ENCODE measurements at places on chromosomes 6 and 20.

DNA sequence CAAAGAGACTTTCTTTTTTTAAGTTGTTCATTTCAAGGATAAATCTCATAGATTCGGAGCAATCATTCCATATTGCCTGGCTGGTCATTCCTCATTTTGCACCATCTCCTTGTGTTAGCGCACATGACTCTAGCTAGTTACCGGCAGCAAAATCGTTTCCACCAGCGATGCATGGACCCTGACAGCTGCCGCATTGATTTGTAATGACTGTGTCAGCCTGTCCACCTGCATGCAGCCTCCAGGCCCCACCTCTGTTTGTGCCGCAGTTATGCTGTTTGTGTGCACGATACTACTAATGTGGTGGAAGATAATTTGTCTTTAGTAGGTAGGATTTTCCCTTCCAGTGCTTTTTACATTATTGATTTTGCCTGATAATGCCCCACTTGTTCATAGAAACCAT is 164.0 kb downstream of the TBC1D7 start:
- no peak for DNase-seq

DNA sequence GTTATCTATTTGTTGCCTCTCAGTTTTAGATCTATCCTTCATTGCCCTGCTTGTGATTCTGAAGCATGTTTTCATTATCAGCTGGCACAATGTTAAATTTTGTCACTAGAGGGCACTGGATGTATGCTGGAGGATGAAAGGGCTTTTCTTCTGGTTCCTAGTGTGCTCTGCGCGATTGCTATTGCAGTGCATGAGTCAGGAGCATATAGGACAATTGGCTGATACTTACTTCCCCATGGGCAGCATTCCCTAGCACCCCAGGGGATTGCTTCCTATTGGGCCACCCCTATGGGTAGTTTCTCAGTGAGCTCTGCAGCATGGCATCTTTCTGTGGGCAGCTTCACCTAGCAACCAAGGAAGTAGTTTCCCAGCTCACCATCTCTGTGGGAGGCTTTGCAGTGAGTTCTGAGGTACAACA is 280.3 kb upstream of the SYNCRIP start:
- DNase-seq, result peak; percentile 53

- DNase-seq, result no peak
These were observed 40.0 kb downstream of the EFCAB8 start for GRCh38 chr20:32898729-32899128.

GRCh38 chr6:78430521-78430920 is 436.8 kb upstream of the IRAK1BP1 start:
- no peak for DNase-seq

GRCh38 chr20:60294632-60295031 is 336.4 kb downstream of the CDH26 start:
- no peak for DNase-seq

DNA sequence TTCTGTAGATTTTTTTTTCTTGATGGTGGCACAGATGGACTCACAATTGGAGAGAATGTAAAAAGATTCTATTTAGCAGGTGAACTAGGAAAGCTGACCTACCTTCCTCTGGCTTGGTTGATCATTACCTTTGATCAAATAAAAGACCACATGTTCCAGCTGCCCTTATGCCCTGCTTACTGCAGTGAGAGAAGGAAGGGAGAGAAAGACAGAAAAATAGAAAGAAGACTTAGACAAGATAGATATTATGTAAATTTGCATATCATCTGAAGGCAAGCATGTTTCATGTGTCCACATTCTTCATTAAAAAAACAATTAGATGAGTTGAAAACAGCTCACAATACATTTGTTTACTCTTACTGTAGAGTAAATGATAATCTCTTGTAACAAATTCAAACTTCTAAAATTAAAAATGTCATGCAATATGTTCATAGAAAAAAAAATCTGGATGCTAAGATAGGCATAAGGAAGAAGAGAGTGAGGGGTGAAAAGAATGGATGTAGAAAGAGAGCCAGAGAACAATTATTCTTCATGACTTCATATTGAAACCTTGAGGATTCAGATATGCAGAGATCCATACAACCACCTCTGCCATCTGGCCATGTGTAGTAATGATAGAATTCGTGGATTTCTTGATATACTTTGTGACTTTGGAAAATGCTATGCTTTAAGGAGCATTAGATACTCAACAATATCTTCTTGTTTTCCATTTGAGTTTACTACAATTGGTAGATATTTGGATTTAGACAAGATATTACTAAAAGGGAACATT is 71.7 kb downstream of the RFX6 start:
- DNase-seq, result no peak

DNA sequence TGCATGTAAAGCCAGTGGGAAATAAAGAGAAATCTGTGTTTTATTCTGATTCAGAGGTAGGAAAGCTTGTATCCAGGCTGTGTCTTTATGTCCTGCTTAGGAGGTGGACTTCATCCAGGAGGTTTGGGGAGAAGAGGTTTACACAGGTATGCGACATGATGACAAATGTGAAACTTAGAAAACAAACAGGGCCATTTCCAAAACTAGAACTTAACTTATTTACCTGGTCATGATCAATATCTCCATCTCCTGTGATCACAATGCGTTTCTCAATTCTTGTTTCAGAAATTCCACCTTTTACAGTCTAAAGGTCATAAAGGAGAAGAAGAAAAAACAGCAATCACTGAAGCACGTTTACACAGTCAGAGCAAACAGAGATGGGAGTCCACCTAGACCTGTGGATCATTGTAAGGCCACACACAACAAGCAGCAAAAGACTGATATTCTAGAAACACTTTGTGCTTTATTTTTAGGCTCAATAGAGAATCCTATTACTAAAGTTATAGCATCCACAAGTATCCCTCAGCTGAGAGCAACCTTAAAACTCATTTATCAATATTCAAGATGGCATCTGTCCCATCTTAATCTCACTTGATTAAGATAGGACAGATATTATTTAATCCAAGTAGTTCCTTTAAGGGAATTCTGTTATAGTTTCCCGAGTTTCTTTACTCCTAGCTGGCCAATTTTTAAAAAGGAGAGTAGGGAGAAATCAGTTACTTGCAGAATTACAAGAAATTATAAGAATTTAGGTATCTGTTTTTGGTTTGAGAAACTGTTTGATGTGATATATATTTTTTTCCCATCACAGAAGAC is 36.4 kb downstream of the SMLR1 start:
- DNase-seq, result no peak

GRCh38 chr20:17965042-17965697 is 3.4 kb downstream of the SNX5 start:
- DNase-seq, result no peak

- DNase-seq, result no peak
These were observed 312.0 kb downstream of the SOX4 start for GRCh38 chr6:21905531-21905930.

DNA sequence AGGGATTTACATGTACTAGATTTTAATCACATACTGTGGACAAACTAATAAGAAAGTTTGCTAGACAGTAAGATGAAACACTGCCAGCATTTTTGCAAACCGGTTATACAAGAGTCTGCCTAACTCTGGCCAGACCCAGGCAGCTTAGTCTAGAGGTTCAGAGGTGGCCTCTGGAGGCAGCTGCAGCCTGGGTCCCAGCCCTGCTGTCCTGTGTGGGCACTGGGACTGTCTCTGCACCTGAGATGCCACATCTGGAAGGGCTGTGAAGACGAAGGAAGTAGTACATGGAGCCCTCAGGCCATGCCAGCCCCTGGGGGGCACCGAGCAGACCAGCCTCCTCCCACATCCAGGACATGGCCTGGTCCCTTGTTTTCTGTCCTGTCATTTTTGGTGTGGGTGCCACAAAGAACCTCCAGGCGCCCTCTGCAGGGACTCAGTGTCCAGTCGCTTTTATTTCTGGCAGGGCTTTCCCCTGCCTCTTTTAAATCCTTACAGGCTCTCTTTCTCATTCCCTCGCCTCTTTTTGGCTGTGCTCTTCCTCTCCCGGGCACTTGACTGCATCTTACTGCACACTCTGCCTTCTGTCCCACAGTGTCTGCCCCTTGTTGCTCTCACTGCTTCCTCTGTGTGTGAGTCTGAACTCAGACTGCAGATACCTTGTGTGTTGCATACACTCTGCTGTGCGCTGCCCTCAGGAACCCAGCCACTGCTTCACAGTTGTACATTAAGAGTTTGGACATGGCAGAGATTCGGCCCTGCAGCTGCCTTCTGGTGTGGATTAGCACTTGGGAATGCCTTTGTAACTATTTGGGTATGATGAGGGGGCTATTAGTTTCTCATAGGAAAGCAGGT is 216.7 kb downstream of the ZDHHC14 start:
- DNase-seq, result peak; percentile 57

DNA sequence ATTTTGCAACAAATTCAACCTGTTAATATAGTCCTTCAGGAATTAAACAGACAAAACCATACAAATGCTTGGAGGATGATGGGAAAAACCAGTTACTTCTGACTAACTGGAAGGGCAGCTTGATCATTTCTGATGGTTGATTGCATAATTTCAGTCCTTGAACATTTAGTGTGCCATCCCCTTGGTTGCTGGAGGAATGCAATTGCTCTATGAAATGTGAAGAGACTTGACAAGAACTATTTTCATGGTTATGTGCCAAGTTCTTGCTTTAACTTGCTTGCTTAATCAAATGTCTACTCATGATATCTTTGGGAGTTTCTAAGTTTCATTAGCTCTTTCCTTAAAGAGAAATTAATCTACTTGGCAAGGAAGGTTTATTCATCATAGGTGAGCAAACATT is 45.2 kb downstream of the ANKEF1 start:
- DNase-seq, result no peak

- no peak for DNase-seq
These were observed 104.0 kb downstream of the PHACTR3 start for GRCh38 chr20:59708326-59708725.

- no peak for DNase-seq
These were observed 4.0 kb upstream of the OGFR start for GRCh38 chr20:62800314-62801259.

GRCh38 chr6:138514860-138515540 is 15.7 kb upstream of the NHSL1 start:
- DNase-seq, result no peak

GRCh38 chr6:156630613-156631302 is 146.4 kb upstream of the ARID1B start:
- no peak for DNase-seq

- DNase-seq, result peak; percentile 90
These were observed 72.3 kb downstream of the SNX5 start for GRCh38 chr20:17896193-17896723.

GRCh38 chr20:45347936-45348778 is at the start of gene SDC4:
TSS of gene SDC4 (minus strand) at chr20:45348424. CDS start at chr20:45348384, 40 bp downstream.
- peak; percentile 44 for DNase-seq

DNA sequence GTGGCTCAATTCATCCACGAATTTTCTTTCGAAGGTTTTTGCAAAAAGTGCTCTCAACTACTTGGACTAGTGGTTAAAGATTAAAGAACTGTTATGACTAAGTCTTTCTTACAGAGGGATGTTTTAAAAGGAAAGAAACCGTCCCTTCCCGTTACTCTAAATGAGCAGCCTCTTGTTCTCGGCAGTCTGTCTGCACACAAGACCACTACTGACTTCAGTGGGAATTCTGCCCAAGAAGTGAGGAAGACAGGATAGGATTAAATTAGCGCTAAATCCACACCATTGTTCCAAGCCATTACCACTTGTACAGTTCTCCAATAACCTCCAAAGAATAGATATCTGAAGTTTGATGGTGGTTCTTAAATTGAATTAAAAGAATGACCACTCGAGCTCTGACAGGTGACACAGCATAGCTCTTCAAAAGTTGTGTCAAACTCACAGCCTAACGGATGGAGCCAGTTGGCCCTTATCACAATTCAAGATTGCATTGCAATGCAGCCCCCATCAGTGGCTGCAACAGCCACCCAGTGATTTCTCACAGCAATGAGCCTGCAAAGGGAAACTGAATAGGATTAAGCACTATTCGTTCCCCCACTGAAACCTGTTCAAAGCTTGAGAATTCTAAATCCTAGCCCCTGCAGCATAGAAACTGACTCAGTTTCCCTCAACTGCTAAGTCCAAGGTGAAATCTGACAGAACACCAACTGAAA is 1.8 kb downstream of the EPB41L2 start:
- DNase-seq, result peak; percentile 15

DNA sequence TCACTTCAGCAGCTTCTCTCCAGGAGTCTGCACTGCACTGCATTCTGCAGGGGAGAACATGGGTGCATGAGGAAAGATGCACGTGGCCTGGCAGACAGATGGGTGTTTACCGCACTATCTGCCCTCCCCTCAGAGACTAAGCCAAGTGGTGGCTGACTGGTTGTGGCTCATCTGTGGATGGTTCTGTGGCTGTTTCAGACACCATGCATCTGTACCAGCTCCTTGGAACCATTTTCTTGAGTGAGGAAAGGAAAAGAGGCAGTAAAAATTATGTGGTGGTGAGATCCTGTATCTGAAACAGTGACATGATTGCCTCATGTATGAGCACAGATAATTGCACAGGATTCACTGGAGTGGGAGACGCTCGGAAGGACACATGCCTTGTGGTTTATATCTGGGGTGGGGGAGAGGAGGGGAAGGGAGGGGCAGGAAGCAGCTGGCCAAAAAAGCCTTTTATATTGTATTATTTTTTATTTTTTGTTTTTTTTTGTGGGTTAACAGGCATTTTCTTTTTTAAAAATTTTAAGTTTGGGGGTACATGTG is 161.7 kb downstream of the ERMARD start:
- DNase-seq, result no peak

GRCh38 chr6:39897698-39898097 is 36.6 kb downstream of the MOCS1 start:
- DNase-seq, result no peak

DNA sequence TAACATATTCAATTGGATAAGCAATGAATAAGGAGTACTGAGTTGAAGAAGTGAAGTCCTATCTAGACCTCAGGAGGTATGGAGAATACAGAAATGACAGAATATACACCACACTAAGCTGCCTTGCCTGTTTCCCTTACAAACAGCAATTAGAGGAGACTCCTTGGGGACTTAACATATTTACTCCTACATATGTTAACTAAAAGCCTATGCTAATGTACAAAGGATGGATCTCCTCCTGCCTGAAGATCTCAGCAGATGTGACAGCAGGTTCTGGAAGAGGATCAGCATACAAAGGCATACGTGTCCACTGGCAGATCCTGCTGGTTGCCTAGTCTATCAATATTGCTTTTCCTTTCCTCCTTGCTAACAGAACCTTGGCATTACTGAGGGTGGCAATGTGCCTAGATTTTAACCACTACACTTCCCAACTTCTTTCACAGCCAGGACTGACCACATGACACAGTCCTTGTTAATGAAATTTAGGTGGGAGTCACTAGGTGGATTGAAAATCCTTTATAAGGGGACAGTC is 29.6 kb downstream of the PRKN start:
- no peak for DNase-seq

- no peak for DNase-seq
These were observed 79.0 kb upstream of the RGS17 start for GRCh38 chr6:153210083-153210482.

GRCh38 chr6:83062225-83062624 is 3.4 kb downstream of the UBE3D start:
- no peak for DNase-seq

- peak; percentile 35 for DNase-seq
These were observed 83.2 kb upstream of the TBX18 start for GRCh38 chr6:84847390-84848160.

DNA sequence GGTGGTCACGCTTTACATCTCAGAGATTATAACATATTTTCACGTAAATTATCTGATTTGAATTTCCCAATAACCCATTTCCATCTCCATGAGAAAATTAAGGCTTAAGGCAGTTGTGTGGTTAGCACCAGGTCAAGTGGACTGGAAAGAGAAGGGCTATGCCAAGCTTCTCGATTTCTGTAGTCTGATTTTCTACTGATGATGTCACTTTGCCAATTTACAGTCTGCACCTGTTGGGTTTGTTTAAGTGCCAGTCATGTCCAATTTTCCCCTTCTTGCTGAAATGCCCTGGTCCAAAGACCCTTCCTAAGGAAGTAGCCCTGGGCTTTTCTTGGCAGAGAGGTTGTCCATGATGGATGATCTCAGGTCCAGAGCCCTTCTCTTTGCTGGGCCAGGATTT is 562.3 kb upstream of the BTBD3 start:
- DNase-seq, result no peak
